ENCODE measurements at places on chromosomes 16 and 17.

DNA sequence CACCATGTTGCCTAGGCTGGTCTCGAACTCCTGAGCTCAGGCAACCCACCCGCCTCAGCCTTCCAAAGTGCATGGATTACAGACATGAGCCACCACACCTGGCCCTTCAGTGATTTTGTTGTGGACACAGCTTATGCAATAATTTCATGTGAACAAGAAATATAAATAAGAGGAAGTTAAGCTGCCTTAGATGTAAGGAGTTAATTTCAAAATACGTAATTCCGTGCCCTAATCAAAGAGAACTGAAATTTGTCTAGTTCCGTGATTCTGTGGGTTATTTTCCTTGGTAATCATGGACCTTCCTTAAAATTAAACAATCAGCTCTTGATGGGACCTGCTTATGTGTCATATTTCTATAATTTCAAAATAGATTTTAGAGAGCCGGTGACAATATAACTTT lies 11.9 kb downstream of the TVP23A start:
- no peak for DNase-seq

DNA sequence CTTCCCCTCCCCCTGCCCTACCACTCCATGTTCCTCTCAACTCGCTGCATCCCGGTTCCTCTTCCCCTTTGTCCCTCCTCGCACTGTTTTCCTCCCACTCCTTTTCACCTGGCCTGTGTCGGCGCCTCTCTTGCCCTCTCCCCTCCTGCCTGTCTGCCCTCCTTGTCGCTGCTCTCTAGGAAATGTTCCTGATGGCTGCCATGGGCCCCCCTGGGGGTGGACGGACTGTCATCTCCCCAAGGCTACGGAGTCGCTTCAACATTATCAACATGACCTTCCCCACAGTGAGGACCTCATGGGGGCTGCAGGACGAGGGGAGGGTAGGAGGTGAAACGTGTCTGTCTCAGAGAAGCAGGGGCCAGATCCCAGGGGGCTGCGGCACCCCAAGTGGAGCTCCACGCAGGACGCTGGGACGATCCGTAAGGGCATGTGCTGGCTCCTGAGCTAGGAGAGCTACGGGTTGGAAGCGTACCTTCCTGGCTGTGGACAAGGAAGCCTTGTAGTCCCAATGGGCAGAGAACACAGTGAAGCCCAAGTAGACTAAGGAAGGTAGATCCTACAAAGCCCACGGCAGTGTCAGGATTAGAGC lies 39.8 kb upstream of the KDM6B start:
- DNase-seq, result no peak

DNA sequence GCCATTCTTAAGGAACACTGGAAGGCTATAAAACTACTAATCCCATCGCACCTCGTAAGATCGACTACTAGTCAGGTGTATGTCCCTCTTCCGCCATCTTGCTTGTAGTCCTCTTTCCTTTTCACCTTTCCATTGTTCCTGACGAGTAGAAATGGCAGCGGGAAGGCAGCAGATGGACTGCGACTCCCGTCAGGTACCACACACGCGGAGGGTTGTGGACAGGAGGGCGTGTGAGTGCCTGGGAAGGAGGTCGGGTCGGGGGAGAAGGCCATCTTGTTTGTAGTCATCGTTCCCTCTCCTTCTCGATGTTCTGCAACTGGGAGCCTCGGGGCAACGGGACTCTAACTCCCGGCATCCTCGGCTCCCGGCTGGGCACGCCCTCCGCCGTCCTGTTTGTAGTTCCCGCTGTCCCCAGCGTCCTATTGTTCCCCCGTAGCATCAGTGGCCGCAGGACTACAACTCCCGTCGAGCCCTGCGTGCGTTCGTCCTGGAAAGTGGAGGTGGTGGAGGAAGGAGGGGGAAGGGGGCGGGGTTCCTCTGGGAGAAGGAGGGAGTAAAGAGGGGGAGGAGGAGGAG lies 324 bp upstream of the FBXL19 start:
- peak; percentile 99 for DNase-seq

- DNase-seq, result peak; percentile 80
These were observed 4.0 kb downstream of the SRCIN1 start for GRCh38 chr17:38601539-38602351.

DNA sequence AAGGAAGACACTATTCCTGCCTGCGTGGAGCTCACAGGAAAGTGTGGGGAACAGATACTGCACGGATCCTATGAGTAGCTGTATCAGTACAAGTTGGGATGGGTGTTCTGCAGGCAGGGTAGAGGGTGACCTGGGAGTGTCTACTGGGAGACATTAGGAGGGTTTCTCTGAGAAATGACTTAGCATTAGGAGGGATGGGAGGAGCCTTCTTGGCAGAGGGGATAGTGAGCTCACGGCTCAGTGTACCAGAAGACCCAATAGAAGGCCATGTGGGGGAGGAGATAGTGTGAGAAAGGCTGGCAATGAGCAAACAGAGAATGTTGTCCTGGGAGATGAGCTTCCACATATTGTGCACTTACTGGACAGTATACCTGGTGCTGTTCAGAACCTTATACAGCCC lies 109.1 kb downstream of the MSI2 start:
- no peak for DNase-seq

DNA sequence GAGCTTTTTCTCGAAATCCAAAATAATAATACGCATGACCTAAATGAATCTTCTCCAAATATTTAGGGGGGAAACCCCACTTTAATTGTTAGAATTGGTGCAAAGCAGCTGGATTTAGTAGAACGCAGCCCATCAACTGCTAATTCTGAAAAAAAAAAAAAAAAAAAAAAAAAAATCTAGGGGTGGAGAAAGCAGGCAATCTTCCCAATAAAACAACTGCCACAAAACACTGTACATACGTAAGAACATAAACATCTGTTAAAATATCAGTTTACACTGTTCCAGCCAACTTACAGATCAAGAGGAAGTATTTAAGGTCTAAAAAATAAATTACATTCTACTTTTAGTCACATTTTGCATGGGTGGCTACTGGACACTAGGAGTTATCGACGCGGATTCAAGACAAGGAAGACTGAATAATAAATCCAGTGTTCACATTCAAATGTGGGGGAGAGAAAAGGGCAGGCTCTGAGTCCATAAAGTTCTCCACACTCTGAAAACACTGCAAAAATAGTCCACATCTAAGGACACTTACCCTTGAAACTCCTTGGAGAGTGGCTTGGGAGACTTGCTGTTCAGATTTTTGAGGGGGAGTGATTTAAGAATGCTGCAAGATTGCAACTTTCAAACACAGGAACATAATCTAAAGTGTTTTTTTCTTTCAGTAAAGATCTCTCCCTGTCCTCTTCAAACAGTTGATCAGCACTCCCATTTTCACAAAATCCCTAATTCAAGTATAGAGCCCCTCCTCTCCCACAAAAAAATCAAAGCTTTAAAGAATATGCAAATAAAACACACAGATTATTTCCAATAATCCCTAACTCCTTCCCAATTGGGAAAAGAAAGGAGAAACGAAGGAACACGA lies 1.3 kb downstream of the APPBP2 start:
- DNase-seq, result no peak

DNA sequence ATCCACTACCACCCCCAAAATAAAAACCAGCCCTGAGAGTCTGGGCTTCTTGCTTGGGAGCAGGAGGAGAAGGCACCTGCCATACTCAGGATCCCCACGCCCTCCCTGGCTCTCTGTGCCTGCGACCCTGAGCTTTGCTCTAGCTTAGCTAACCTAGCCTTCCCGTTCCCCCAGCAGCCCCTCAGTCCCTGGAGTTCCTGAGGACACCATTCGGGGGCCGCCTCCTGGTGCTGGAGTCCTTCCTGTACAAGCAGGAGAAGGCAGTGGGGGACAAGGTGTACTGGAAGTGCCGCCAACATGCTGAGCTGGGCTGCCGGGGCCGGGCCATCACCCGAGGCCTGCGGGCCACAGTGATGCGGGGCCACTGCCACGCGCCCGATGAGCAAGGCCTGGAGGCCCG lies 18.5 kb downstream of the FLYWCH1 start:
- no peak for DNase-seq

DNA sequence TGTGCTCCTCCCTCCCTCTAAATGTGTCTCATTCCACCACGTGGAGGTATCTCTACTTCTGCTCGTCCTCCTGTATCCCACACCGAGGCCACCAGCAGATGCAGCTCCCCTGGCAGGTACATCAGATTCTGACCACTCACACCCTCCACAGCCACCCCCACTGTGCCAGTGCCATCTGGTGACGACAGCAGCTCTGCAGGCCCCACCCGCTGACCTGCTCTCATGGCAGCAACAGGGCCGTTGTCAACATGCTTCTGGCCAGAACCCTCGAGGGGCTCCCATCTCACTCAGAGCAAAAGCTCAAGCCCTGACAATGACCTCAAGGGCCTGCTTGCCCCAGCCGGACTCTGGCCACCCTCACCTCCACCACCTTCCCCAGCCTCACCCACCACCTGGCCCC lies 93.4 kb downstream of the AMFR start:
- no peak for DNase-seq

GRCh38 chr16:50584033-50584722 lies 36.0 kb downstream of the NKD1 start:
- DNase-seq, result no peak

DNA sequence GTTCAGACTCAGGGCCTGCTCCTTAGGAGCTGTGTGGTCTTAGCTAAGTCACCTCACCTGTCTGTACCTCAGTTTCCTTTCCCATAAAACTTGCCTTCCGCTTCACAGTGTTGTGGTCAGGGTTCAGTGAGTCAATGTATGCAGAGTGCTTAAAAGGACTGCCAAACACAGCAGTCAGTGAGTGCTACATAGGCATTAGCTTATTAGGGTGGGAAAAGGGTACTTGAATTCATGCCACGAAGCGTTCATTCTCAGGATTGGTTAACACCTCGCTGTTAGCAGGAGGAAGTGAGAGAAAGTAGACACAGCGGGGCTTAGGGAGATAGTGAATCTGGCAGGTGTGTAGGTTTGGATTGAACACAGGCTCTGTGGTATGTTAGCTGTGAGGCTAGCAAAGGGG lies 155.2 kb downstream of the SHISA9 start:
- DNase-seq, result no peak

DNA sequence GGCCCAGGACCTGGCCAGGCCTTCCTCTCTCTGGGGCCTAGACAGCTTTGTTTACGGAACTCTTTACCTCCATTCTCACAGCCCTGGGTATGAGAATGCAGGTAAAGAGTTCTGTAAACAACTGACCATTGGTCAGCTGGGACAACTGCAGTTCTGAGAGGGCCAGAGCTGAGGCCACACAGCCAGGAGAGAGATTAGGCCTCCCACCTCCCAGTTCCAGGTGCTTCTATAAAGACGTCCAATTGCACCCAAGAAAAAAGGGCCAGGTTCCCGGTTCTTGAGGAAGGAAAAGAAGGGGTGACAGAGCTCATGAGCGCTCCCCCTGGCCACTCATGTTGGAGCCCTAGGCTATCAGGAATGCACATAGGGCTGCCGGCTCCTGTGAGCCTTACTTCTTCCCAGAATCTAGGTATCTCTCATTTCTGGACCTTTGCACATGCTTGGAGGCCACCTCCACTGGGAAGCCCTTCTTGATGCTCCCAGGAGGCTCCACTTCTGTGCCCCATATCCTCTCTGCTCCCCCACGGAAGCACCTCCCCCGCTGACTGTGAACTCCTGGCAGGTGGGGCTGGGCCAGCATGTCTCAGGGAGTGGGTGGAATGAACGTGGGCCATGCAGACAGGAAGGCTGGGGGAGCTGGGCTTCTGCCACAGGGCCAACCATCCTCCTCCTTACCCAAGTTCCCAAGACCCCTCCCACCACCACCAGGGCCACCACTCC lies 13.1 kb downstream of the CNGB1 start:
- DNase-seq, result peak; percentile 53

DNA sequence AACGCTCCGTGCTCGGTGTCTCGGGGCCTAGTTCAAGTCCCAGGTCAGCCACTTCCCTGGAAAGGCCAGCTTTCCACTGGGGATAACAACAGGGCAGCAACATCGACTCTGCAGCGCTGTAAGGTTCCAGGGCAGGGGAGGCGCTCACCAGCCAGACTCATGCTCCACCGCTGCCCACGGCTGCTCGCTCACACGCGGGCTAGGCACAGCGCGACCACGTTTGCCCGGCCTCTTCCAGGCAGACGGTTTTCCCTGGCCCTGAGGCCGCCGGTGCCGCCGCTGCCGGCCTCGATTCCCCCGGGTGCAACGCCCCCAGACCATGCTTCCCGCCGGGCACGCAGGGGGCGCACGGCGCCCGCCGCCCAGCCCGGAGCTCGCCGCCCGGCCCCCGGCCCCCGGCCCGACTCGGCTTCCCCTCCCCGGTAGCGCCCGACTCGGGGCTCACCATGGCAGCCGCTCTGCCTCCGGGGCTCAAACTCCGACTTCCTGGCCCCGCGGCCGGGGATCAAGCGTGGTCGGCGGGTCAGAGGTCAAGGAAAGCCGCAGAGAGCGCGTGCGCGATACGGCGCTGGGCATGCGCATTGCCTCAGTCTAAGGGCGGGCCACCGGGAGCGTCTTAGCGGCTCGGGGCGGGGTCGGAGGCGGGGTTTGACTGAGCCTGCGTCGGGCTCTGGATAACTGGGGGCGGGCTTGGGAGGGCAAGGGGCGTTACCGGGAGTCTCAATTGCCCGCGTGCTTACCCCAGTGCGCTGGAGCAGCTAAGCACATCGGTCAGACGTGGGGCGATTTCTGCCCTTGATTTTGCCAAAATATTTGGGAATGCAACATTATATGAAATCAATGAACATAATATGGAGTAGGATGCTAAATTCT lies at the start of gene PAM16:
TSS of gene PAM16 (minus strand) at position 535 of the 873 bp plus-strand sequence. CDS start at position 448, 87 bp downstream.
- peak; percentile 91 for DNase-seq

DNA sequence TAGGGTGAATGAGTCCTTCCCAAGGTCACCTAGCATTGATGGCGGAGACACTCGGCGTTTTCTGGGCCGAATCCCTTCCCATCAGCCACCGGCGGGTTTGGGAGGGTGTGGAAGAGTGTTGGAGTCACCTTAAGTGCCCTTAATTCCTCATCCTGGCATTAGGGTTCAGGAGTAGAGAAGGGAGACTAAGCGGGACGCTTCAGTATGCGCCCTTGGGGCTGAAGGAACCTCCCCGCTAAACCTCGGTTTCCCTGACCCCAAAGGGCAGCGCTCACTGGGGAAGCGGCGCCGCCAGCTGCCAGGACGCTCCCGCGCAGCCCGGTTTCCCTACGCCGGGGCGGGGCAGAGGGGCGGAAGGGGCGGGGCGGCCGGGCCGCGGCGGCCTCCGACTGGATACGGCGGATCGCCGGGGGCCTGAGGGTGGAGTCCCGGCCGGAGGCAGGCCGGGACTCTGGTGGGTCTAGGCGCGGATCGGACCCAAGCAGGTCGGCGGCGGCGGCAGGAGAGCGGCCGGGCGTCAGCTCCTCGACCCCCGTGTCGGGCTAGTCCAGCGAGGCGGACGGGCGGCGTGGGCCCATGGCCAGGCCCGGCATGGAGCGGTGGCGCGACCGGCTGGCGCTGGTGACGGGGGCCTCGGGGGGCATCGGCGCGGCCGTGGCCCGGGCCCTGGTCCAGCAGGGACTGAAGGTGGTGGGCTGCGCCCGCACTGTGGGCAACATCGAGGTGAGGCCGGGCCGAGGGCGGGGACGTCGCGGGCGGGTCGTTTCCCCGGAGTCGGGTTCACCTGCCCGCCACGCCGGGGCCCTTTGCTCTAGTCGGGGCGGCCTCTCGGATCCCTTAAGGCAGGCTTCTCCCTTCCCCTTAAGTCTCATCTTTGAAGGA lies at the start of gene DHRS11:
TSS of gene DHRS11 (plus strand) at position 446 of the 882 bp plus-strand sequence. CDS start at position 577, 131 bp downstream.
- DNase-seq, result peak; percentile 85

GRCh38 chr16:85205747-85206471 lies 93.6 kb upstream of the CIBAR2 start:
- no peak for DNase-seq

- no peak for DNase-seq
These were observed 135.2 kb downstream of the SHISA9 start for GRCh38 chr16:13036600-13036999.

- DNase-seq, result no peak
These were observed 43.4 kb upstream of the TAC4 start for GRCh38 chr17:49891271-49891670.

- DNase-seq, result no peak
These were observed 80.7 kb upstream of the CES5A start for GRCh38 chr16:55955845-55956244.

GRCh38 chr16:3640632-3641501 lies 13.6 kb upstream of the DNASE1 start:
- DNase-seq, result no peak

All from NCI-H774 (cell line).